ENCODE measurements at places on chromosomes 7 and 10.

DNA sequence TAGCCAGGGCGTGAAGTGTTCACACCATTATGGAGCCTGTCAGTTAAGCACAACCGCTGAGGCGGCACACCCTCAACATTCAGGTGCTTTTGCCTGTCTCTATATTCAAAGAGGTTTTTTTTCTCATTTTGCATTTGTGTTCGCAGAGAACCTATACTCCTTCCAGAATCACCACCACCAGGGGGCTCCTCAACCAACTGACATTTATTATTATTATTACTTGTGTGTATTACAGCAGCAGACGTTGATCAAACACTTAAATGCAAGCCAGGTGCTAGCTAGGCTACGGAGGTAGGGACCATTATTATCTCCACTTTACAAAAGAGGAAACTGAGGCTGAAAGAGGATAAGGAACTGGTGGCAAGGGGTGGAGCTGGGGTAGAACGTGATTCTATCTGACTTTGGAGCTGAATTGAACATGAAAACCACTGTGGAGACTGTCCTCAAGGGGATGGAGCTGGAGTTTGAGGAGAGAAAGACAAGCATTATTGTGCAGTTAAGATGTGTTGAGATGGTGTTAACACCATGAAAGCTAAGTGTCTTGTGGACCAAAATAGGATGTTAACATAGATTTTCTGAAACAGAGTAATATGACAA lies 133.8 kb upstream of the PLXNA4 start:
- DNase-seq = peak; percentile 8

DNA sequence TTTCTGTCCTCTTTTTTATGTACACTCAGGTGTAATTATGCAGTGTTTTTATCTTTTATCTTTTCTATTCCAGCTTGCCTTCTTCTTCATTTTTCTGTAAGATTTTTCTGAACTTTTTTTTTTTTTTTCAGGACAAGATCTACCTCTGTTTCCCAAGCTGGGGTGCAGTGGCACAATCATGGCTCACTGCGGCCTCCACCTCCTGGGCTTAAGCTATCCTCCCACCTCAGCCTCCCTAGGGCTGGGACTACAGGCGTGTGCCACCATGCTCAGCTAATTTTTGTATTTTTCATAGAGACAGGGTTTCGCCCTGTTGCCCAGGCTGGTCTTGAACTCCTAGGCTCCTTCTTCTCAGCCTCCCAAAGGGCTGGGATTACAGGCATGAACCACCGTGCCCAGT lies 6.3 kb upstream of the CALD1 start:
- DNase-seq = no peak

DNA sequence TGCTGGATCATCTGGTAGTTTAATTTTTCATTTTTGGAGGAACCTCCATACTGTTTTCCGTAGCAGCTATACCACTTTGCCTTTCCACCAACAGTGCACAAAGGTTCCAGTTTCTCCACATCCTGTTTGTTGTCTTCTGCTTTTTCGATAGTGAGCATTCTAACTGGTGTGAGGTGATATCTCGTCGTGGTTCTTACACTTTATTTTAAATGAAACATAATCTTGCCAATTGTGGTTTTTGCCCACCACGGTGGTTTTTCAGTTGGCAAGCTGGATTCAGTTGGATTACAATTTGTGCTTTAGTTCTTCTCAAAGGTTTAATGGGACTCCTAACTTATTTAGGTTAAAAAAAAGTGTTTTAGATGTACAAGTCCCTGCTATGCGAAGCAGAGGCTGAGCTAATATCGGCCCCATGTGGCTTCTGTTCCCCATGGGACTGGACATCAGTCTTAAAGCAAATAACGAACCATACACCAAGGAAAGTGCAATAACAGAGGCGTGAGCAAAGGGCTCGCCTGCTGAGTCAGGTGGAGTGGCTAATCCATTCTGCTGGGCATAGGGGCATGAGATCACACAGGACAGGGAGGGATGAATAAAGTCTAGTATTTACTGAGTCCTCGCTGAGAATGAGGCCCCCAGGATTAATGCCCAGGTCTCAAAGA lies 153.6 kb downstream of the AOAH start:
- DNase-seq = no peak

- DNase-seq = peak; percentile 49
Measured at GRCh38 chr7:147492606-147493005, 1098.0 kb upstream of the C7orf33 start.

- DNase-seq = no peak
Measured at GRCh38 chr10:69816521-69816920, 14.8 kb downstream of the COL13A1 start.

GRCh38 chr7:150514748-150515222 lies at the start of gene GIMAP7:
Gene GIMAP7 (plus strand): TSS chr7:150514872. CDS start chr7:150519975, 5,103 bp downstream.
- no peak for DNase-seq

DNA sequence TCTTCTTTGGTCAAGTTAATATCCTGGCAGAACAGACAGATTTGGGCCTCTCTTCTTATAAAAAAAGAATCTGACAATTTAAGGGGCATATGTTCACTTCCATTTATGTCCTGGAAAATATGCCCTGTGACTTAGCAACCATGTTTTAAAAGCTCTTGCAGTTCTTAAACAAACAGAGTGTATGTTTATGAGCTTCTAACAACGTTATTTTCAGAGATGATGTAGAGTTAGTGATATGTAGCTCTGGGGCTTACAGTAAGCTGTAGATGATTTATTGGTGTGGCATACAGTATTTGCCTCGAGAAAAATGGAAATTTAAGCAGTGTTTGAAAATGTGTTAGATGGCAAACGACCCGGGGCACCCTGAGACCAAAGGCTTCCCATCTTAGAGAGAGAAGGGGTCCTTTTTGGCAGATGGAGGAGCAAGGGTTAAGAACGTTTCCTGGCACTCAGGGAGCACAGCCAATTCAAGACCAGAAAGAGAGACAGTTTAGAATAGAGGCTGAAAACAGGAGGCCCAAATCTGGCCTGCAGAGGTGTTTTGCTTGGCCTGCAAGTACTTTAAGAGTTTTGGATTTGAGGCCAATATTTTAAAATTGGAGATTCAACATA lies 397.5 kb downstream of the KCNMA1 start:
- no peak for DNase-seq

DNA sequence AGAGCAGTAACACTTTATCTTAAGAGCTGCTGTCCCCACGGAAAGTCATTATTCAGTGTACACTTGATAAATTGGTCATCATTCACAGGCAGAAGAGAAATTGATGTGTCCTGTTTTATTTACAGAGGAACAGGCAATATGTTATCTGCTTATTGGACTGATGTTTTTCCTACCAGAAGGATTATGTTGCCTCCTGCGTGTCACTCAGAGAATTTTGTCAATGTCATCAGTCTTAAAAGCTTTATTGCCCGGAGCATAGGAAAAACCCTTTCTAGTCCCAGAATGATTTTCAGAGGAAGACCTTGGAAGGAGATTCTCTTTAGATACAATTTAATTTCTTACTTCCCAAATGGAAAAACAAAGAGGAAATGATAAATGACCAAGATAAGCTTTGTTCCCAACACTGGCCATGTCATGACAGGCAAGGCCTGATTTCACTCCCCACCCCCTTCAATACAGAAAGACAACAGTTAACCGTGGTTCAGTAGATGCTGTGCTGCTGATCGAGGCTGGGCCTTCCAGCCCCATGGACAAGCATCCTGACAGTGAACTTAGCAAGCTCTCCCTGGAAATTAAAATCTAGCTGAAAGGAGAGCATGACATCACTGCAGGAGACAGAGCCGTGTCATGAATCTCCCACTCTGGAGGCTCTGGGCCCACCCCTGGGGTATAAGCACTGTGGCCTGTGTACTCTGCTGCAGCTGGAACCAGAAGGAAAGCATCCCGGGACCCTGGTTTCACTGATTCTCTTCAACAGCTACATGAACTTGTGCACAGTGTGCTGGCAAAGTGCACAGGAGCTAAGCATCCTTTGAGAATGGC lies 118.8 kb upstream of the LYZL2 start:
- DNase-seq = no peak

GRCh38 chr7:74535951-74536356 lies 82.2 kb downstream of the GTF2IRD1 start:
- no peak for DNase-seq

DNA sequence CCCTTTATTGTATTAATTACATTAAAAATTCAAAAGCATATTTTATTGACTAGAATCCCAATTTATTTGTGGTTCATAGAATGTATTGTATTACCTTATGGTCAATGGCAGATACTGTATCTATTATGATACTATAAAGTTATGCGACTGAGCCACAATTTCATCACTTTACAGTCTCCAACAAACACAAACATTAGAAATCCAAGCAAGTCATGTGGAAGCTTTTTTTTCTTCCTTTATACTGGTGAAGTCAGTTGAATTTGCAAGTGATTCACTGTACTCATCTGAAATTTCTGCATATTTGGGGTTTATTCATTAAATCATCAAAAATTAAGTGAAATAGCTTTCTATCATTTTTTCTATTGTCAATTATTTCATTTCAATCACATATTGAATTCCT lies 54.3 kb downstream of the BMPER start:
- no peak for DNase-seq

- no peak for DNase-seq
Measured at GRCh38 chr10:115441907-115442545, 348.9 kb downstream of the ATRNL1 start.

- DNase-seq = no peak
Measured at GRCh38 chr7:77209479-77210139, 10.0 kb upstream of the FGL2 start.

DNA sequence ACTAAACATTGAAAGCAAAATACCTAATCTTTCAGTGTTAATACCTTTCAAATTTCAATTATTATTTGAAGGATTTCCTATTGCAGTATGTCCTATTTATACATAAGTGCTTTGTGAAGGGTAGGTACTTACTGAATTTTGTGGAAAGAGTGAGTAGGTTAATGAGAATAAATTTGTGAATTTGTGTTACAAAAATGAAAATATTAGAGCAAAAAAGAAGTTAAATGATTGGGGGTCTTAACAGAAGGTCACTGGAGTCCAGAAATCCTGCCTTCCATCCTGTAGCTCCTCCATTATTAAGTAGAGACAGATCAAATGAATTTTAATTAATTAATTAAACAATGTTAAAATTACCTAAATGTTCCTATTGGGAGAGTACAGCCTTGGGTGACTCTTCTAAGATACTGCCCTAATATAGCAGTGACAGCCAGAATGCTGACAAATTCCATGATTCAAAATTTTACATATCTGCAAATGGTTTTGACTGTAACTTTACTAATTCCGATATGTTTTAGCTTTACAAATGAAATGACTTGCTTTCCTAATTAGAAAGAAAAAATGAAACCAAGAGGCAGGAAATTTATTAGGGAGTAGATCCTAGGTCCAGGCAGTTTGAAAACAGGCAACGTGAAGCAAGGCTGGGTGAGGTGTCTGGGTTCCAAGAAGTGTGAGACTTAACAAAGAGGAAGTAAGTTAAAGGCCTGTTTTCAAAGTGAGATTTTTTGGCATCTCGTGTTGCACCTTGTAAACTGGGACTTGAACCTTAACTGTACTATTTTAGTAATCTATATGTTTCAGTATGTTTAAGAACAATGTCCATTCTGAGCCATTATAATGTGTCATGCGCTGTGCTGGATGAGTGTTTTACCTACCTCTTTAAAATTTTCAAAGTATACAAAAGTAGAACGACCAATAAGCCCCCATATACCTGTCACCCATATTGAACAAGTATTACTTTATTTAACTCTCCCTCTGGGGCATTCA lies 1.5 kb downstream of the PIK3CG start:
- no peak for DNase-seq

Measured in astrocyte (in vitro differentiated cells and primary cell).